ENCODE measurements at places on chromosomes 6 and 20.

GRCh38 chr6:33414592-33415271 lies 3.2 kb downstream of the CUTA start:
- no peak for DNase-seq

- no peak for DNase-seq
These were observed 111.1 kb upstream of the DUSP22 start for GRCh38 chr6:181049-181654.

GRCh38 chr20:58043236-58044140 lies 185.0 kb downstream of the ANKRD60 start:
- DNase-seq = no peak

- no peak for DNase-seq
These were observed 75.4 kb downstream of the ARHGAP18 start for GRCh38 chr6:129634411-129635230.

GRCh38 chr6:163662604-163663225 lies 248.2 kb downstream of the QKI start:
- no peak for DNase-seq

DNA sequence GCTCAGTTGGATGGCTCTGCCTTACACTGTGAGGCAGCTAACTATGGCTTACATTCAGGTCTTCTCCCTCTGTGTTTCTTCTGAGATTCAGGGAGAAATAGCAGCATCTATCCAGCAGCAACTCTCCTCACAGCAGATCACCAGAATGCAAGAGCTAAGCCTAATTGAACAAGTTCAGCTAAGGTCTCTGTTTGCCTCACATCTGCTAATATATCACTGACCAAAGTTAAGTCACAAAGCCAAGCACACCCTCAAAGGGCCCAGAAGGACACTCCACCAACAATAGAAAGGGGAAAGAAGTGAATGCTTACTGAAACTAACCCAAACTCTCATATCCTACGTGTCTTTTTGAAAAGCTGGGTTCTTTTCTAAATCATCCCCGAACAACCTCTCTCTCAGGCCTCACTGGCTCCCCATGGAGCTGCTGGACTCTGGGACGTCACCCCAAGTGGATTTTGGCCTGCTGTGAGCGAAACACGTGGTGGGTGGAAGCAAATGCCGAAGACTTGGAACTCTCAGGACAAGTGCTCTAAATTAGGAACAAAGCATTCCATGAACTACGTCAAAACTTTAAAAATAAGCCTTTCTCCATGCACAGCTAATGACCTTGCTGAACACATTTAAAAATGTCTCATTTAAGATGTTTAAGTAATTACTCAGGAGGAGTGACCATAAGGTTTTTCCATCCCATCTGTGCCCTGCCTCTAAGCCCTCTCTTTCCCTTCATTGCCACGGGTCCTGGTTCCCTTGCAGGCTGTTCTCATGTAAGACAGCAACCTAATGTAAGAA lies 167.5 kb upstream of the PLCB4 start:
- no peak for DNase-seq
